Hepatic stellate cell (primary cell): ENCODE measurements at places on chromosomes 1 and 21.
A peak's percentile ranks its signal among the peaks of the same experiment; 100 is the strongest.

- DNase-seq: peak; percentile 31
Observed at GRCh38 chr1:157403203-157403602, 149.1 kb downstream of the FCRL5 start.

DNA sequence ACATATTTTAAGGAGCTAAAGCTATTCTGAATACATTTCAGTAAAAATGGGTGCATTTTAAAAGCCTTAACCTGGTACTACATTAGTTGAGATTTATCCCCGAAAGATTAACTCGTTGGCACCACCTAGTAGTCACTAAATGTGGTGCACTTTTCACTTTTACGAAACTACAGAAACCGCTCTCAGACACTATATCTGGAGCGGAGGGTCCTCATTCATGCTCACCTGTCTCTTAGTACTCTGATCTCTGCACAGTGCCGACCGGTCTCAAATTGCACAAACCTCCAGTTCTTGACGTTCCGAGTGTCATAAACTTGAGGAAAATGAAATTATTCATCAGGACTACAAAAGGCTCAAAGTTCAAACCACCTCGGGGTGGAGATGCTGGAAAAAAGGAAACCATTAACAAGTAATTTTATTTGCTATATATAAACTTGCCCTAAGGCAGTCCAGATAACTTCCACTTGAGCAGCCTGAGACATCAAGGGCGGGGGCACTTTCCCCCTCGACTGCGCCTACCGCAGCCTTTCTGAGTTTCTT is 722 bp downstream of the LZIC start:
- peak; percentile 58 for DNase-seq

GRCh38 chr1:153677718-153678518 is 570 bp upstream of the NPR1 start:
- peak; percentile 72 for DNase-seq

DNA sequence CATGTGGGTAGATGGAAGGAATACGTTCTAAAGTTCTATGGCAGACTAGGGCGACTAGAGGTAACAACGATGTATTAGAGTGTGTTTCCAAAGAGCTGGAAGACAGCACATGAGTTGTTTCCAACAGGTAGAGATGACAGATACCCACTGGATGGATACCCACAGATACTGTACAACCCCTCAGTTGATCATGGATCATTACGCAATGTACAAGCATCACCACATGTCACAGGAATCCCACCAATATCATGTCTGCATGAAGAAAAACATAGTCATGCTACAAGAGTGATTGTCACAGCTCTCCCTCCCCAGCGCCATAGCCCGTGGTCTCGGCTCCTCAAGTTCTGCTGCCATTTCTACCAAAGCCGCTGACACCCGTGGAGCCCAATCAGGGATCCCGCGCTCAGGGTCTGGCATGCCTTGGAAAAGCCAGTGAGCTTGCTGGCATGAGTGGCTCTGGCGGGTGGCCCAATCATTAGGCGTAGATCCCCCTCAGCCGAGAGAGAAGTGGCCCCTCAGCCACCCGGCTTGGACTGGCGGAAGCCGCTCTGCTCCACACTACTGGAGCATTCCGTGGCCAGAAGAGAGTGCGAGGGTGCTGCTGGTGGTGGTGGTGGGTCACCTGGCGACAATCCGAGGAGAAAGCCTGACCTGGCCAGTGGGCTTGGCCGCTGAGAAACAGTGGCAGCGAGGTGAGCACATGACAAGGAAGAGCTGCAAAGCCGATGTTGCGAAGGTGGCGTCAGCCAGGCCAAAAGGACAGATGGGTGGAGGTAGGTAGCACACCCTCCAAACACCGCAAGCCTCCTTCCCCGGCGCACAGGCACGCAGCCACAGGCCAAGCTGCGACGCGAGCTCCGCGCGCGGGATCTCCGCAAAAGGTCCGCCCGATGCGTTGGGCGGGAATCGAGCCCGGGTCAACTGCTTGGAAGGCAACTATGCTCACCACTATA is 65.7 kb upstream of the FCGR2A start:
- DNase-seq: no peak

DNA sequence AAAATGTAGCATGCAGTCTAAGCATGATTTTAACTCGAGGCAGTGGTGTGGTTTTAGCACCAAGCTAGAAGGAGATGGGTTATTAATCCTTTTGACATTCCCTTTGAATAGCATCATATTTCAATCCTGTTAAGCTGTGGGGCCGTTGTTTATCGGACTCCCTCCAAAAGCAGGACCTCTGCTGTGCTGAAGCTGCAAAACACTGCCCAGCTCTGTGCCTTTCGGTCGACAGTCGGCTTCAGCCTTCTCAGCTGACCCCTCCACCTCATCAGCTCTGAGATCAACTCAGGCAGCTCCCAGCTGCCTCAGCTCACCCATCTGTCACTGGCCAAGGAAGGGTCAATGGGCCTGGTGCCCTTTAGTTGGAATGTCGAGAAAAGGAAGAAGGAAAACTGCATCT is 95.5 kb downstream of the KAZN start:
- DNase-seq: no peak

GRCh38 chr1:115307661-115308060 is 30.4 kb downstream of the NGF start:
- DNase-seq: no peak

- no peak for DNase-seq
Observed at GRCh38 chr1:239872626-239873025, 219.1 kb upstream of the FMN2 start.

- no peak for DNase-seq
Observed at GRCh38 chr1:9207086-9207485, 27.5 kb upstream of the H6PD start.

DNA sequence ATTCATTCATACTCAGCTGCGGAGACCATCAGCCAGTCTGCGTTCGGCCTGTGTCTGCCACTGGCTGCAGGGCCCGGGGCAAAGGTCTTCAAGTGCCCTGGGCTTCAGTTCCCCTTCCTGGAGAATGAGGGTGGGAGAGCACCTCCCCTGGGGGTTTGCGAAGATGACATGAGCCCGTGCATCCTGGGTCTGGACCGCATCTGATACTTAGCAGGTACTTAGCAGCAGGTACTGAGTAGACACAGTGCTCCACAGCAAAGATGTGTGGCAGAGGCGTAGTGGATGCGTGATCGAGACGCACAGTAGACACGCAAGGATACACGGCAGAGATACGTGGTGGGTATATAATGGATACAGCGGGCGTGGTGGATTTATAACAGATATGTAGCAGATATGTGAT is 51.3 kb downstream of the PRKCZ start:
- DNase-seq: no peak

DNA sequence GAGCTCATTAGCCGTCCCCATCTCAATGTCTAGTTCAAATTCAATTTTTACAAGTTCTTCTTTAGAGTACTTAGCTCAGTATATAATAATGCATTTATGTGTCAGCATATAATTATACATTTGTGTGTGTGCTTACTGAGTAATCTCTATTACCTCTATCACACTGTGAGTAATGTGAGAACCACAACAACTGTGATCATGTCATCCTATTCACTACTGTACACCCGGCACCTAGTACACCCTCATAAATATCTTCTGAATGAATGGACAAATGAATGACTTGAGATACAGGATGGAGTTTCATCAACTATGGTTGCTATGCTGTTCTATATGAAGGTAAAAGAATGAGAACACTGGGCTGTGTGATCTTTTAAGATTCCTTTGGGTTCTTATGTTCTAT is 124.0 kb downstream of the GPATCH2 start:
- DNase-seq: no peak

GRCh38 chr1:3831689-3832088 is 25.3 kb downstream of the CEP104 start:
- no peak for DNase-seq

DNA sequence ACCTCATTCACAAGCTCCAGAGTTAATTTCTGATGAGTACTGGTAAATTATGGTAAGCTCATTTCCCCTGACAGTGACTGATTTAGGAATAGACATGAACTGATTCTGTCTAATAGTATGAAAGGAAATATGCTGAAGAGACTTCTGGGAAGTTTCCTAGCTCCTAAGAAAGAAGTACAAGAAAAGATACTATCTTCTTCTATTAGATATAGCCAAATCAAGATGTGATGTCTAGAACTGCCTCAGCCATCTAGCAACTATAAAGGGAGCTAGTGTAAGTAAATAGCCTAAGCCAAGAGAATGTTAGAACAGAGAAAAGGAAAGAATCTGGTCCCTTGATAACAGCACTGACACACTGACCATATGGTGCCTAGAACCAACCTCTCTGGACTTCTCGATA is 10.7 kb upstream of the PHTF1 start:
- DNase-seq: no peak

- no peak for DNase-seq
Observed at GRCh38 chr21:17458279-17458678, 54.6 kb upstream of the CXADR start.

- DNase-seq: peak; percentile 53
Observed at GRCh38 chr1:23384312-23385058, 14.8 kb upstream of the ZNF436 start.
